Activated CD4-positive, alpha-beta T cell treated with anti-CD3 and anti-CD28 coated beads, Interleukin-2, amount 10 ng/mL, durations not matched to agents 24 days and 14 days (primary cell): ENCODE measurements at places on chromosomes 11 and 22.
A peak's percentile ranks its signal among the peaks of the same experiment; 100 is the strongest.

DNA sequence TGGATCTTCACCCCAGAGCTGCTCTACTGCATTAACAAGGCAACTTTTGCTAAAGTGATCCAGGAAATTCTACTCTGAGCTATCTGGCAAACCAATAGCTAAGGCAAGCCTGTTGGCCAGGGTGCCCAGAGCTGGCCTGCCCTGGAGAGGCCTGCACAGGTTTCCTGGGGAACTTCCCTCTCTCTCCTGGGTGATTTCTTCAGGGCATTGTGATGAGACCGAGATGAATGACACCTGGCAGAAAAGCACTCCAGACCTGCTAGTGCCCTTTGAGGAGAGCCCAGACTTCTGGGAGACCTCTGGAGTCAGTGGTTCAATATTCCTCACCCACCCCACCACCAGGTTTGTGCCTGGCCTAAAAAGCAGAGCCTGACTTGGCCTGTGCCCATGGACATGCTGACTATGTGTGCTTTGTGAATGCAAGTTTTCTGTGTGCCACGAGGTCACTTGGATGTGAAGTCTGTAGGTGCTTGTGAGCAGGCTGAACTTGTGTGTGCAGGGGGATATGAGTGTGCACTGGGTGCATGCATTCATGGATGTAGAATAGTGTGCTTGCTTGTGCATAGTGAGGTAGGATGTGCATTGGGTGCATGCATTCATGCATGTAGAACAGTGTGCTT is 4.4 kb upstream of the APLNR start:
- H3K36me3 ChIP-seq: no peaks in the 10 kb centered on the region
- peaks cover 19% of the 10 kb centered on the region for H3K27me3 ChIP-seq
- no peak overlapping the region for H3K4me3 ChIP-seq
- H3K27ac ChIP-seq: no peak overlapping the region
- DNase-seq: no peak

GRCh38 chr22:45284705-45285262 is at the start of gene UPK3A:
TSS of gene UPK3A (plus strand) at chr22:45284949. CDS start at chr22:45285014, 65 bp downstream.
- H3K4me3 ChIP-seq: no peak within 1 kb of the TSS
- no peaks in the 10 kb centered on the region for H3K36me3 ChIP-seq
- H3K27me3 ChIP-seq: peaks cover 23% of the 10 kb centered on the region
- no peak within 1 kb of the TSS for H3K27ac ChIP-seq
- H3K4me1 ChIP-seq: peaks cover 6% of the 10 kb centered on the region

GRCh38 chr22:20456064-20456721 is 18.6 kb upstream of the SCARF2 start:
- no peaks in the 10 kb centered on the region for H3K27me3 ChIP-seq
- H3K4me3 ChIP-seq: no peak overlapping the region
- peak; percentile 92 for DNase-seq
- peaks cover 15% of the 10 kb centered on the region for H3K4me1 ChIP-seq

DNA sequence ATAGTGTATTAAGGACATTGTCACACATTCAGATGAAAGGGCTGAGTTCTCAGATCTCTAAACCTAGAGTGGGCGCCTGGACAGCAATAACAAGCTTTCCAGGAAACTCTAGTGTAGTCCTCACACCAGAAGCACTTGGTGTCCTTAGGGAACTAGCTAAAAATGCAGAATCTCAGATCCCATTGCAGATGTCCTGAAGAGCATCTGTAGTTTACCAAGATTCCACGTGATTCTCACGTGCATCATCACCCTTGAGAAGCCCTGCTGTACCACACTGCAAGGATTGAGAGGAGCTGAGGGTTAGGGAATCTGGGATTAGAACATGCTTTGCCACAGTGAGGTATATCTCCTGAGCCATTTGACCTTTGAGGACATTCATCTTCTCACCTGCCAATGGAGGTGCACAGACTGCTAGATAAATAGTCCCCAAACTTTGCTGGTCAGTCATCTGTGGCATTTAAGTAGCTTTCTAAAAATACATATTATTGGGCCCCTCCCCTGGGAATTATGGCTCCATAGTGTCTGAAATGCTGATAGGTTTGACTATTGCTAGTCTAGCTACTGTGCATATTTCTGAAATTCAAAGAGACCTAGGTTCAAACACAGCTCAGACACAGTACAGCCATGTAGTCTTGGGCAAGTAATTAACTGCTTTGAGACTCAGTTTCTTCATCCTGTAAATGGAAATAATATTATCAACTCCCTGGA is 1068.9 kb downstream of the OPCML start:
- no peaks in the 10 kb centered on the region for H3K27me3 ChIP-seq
- H3K4me3 ChIP-seq: no peak overlapping the region
- no peak overlapping the region for H3K27ac ChIP-seq
- no peaks in the 10 kb centered on the region for H3K4me1 ChIP-seq

DNA sequence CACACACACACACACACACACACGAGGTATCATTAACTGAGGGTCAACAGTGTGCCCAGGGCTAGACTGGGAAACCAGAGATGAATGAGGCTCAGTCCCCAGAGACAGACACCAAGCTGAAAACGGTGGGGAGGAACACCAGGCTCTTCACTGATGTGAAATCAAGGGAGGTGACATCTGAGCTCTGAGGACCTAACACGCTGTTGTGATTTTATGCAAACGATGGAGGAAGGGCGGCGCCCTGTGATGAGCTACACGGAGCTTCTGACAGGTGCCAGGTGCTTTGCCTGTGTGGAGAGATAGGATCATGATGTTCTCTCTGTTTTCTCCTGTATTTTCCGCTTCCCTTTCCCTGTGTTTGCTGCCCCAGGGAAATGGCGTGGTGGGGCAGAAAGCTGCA is 6.5 kb upstream of the CYB5R3 start:
- no peaks in the 10 kb centered on the region for H3K4me1 ChIP-seq
- H3K4me3 ChIP-seq: no peak overlapping the region
- no peaks in the 10 kb centered on the region for H3K36me3 ChIP-seq
- no peak for DNase-seq
- H3K27me3 ChIP-seq: peaks cover 6% of the 10 kb centered on the region

DNA sequence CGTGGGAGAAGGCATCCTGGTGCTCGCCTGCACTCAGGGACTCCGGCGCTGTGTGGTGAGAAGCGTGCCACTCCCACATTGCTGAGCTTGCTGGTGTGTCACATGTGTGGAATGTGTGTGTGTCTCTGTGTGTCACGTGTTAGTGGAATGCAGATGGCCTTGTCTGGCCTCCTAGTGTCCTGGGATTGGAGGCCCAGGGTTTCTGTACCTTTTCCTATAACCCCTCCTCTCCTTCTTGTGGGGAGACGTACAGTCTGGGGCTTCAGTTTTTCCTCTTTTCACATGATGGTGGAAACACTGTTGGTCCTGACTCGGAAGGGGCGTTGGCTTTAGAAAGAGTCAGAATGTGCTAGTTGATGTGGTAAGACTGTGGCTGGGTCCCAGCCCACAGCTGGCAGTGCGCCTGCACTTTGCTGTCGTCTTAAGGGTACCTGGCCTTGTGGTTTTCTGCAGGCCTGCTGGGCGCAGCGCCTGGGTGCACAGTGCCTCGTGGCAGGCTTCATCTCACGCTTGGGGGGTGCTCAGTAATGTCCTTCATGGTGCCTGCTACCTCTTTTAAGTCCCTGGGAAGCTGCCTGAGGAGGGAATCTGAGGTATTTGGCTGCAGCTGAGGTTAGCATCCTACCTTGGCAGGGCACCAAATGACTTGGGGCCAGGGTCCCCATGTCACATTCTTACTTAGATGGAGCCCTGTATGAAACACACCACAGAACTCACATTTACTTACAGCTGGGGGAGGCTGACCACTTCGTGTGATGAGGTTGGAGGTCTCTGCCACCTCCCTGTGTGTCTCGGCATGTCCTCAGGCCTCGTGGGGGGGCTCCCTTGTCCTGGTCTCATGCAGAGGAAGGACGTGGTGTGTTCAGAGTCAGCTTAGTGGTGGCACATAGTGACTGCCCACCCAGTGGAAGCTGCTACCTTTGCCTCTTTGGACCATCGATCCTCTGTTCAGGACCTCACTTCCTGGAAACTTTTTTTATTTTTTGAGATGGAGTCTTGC is 61.9 kb downstream of the MED15 start:
- H3K27me3 ChIP-seq: no peaks in the 10 kb centered on the region
- H3K27ac ChIP-seq: peak overlapping the region; percentile 83
- peaks cover 63% of the 10 kb centered on the region for H3K4me1 ChIP-seq
- peak overlapping the region; percentile 72 for H3K4me3 ChIP-seq

DNA sequence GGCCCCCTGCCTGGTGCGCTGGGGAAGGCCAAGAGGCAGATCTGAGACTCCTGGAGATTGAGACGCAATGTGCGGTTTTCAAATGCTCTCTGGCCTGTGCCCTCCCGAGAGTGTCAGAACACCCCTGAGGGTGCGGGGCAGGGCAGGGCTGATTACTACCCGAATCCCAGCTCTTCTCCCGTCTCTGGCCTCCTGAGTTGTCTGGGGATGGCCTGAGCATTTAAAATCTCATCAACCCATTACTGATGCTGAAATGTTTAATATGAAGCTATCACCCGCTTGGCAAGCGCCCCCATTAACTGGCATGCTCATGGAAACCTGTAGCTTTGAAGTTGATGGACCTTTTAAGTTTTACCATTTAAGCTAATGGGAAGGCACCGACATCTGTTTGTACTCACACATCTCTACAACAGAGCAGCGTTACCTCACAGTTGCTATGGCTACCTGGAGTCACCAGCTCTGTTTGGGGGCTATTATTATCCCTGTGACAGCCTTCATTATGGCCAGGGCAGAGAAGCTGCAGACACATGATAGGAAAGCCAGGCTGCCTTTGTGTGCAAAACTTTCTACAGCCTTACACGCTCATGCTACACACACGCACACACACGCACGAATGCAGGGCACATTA is 3.6 kb upstream of the MB start:
- no peaks in the 10 kb centered on the region for H3K36me3 ChIP-seq
- H3K27me3 ChIP-seq: peaks cover under 1% of the 10 kb centered on the region
- H3K4me3 ChIP-seq: no peak overlapping the region
- DNase-seq: no peak
- no peak overlapping the region for H3K27ac ChIP-seq

DNA sequence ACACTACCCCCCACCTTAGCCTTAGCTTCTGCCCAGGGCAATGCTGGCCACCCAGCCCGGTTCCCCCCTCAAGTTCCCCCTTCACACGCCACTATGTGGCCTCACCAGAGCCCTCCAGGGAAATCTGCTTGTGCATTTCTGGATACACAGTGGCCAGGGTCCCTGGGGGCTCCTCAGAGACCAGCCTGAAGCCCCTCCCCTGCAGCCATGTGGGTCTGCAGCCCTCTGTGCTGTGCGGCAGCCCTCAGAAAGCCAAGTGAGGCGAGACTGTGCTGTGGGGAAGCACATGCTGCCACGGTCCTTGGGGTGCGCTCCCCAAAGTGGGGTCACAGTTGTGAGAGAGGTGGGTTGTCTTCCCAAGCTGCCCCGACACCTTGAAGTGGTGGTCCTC is 2.1 kb upstream of the PLXNB2 start:
- DNase-seq: no peak
- no peak overlapping the region for H3K4me3 ChIP-seq
- H3K36me3 ChIP-seq: no peaks in the 10 kb centered on the region
- H3K27me3 ChIP-seq: peaks cover 9% of the 10 kb centered on the region
- H3K27ac ChIP-seq: no peak overlapping the region

GRCh38 chr22:32951807-32952153 is 106.4 kb downstream of the SYN3 start:
- H3K36me3 ChIP-seq: no peaks in the 10 kb centered on the region
- no peak overlapping the region for H3K27ac ChIP-seq
- DNase-seq: no peak
- H3K4me3 ChIP-seq: no peak overlapping the region

GRCh38 chr11:117696540-117696939 is 100.5 kb downstream of the DSCAML1 start:
- no peak overlapping the region for H3K27ac ChIP-seq
- no peaks in the 10 kb centered on the region for H3K4me1 ChIP-seq
- H3K36me3 ChIP-seq: no peaks in the 10 kb centered on the region

DNA sequence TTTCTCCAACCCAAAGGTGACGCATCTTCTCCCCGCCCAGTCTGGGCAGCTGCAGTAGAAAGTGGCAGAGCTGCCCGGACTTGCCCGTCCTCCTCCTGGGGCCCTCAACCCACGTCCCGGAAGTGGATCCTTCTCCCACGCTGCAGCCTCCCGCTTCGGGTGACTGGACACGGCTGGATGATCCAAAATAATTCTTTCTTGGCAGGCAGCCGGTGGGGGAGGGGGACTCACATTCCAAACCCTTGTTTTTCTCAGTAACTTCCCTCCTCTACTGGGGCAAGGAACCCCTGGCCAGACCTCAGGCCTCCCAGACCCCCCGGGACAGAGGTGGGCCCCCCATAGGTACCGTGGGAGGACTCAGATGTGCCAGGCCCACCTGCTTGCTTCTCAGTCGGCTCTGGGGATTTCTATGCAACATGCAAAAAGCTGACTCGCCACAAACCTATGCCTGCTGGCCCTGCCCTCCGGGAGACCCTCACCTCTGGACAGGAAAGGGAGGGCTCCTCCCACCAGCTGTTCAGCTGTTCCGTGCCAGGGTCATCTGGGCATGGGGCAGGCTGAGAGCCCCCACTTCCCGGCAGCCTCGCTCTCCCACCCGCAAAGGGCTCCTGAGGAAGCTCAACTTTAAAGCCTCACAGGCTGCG is 1.4 kb downstream of the PLXNB2 start:
- H3K27me3 ChIP-seq: peaks cover 12% of the 10 kb centered on the region
- H3K36me3 ChIP-seq: no peaks in the 10 kb centered on the region
- H3K4me3 ChIP-seq: peak overlapping the region; percentile 69
- peak overlapping the region; percentile 29 for H3K27ac ChIP-seq

DNA sequence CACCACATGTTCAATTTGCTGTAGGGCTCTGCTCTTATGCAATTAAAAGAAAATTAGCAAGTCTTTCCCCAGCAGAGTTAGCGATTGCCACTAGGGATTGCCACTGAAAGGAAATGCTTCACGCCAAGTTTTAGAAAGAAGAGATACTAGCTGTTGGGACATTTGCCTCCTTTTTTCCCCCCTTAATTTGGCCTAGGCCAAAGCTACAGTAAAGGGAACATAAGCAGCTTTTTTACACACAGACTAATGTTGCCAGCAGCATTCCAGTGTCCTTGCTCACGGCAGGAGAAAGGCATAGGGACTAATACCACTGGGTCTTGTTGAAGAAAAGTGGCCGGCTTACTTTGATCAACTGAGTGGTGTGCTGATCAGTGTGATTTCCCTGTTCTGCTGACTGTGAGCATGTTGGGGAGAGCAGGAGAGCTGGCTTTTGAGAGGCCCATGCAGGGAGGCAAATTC is 71.2 kb downstream of the PHF21A start:
- H3K27ac ChIP-seq: no peak overlapping the region
- H3K4me1 ChIP-seq: peaks cover 3% of the 10 kb centered on the region

DNA sequence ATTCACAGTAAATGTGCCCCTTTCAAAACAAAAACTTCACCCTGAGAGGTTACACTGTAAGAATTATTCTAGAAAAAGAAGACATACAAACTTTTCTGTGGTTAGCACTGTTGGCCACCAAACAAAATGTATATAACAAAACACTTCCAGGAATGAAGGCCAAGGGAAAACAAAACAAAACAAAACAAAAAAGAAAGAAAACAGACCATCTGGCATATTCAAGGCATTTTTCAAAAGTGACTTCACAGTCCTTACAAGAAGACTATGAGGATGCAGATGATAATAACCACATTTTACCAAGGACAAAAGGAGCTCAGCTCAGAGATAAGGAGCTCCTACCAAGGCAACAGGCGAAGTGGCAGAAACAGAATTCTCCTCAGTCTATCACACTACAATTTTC is 24.9 kb downstream of the CTSC start:
- H3K36me3 ChIP-seq: peaks cover 54% of the 10 kb centered on the region
- peaks cover 28% of the 10 kb centered on the region for H3K4me1 ChIP-seq
- no peaks in the 10 kb centered on the region for H3K27me3 ChIP-seq
- H3K4me3 ChIP-seq: no peak overlapping the region

- H3K27ac ChIP-seq: no peak overlapping the region
- H3K36me3 ChIP-seq: no peaks in the 10 kb centered on the region
- DNase-seq: no peak
- H3K4me1 ChIP-seq: no peaks in the 10 kb centered on the region
Measured at GRCh38 chr11:2667940-2668339, 31.9 kb downstream of the KCNQ1OT1 start.

GRCh38 chr11:41714101-41714500 is 254.6 kb upstream of the LRRC4C start:
- H3K4me3 ChIP-seq: no peak overlapping the region
- H3K36me3 ChIP-seq: no peaks in the 10 kb centered on the region
- no peak for DNase-seq
